ENCODE measurements at places on chromosomes 5 and 9.

GRCh38 chr5:98783051-98783649, 9.7 kb downstream of the RGMB start:
- no peak for DNase-seq

DNA sequence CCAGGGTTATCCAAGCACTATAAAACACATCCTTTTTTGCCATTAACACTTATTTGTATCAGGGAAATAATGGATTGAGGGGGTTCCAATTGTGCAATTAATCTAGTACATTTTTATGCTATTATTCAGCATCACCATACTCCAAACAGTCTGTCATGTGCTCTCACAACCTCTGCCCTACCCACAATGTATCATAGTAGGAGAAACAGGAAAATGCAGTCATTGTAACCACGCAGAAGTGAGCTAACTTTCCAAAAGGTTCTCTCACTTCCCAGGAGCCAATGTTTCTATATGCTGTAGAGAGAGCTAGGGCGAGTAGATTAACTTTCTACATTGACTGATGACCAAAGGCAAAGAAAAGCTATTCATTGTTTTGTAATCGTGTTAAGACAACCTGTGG, 29.8 kb downstream of the DAB2 start:
- DNase-seq = no peak

DNA sequence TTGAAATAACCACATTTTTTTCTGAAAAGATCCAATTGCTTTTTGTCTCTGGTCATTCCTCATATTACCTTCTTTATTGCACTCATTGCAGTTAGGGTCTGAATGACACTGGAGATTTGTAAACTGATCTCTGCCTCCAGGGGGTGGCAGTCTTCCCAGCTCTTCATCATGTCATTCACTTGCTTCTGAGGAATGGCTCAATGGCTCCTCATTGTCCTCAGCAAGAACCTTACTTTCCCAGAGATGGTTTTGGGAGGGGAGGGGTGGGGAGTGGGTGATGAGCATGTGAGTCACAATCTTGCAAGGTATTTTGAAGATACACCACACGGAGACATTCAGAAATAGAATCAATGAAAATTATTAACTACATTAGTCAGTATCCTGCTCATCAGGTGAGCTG, 159.8 kb upstream of the GAS1 start:
- no peak for DNase-seq

- peak; percentile 46 for DNase-seq
These were observed 17.6 kb downstream of the P4HA2 start for GRCh38 chr5:132209901-132210545.

GRCh38 chr5:166188501-166189325, 2102.7 kb upstream of the WWC1 start:
- no peak for DNase-seq

DNA sequence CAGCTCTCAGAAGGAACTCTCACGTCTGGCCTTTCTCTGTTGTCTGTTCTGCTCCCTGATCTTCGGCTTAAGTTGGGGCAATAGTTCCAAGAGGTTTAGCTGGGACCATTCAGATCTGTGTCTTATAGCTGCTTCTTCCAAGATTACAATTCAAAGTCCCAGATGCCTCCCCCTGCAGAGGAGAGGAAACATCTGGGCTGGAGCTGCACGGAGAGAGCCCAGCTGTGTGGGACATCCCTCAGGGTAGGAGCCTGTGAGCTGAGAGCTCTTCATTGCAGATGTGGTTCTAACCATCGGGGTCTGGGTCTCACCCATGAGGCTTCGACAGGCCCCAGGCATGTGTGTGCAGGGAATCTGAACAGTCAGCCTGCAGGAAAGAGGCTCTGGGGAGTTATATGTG, 9.0 kb upstream of the PHF19 start:
- no peak for DNase-seq

DNA sequence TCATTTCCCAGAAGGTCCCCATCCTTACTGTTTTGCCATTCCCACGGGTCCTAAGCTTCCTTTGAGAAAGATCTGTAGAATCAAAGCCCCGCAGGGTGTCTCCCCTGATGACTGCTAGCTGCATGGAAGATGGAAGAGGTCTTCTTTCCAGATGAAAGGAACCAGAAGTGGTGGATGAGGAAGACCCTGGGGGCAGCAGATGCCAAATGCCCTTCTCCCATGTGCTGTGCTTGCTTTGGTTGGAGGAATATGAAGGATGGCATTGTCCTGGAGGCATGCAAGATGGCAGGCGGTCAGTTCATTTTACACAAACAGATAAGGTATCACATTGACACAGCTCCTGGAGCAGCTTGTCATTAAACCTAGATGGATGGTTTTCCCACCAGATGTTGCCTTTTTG, 25.8 kb upstream of the CER1 start:
- no peak for DNase-seq

GRCh38 chr5:120452471-120452870, 11.6 kb upstream of the PRR16 start:
- DNase-seq = no peak

DNA sequence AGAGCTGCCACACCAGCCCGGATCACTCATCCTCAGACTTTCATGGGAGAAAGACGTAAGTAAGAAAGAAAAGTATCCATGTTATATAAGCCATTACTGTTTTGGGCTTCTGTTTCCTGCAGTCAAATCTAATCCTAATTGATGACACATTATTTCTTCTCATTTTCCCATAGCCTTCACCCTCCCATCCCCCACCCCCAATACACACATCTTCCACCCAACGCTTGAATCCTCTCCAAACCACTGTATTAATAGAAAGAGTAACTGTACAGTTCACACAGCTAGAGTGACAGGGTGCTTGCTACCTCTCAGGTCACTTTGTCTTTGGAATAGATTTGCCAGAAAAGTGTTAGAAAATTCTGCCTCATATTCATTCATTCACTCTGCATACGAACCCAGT, 69.3 kb upstream of the IL17B start:
- no peak for DNase-seq

- no peak for DNase-seq
These were observed 29.8 kb downstream of the TDRD7 start for GRCh38 chr9:97441729-97442128.

- no peak for DNase-seq
These were observed 1.5 kb upstream of the TTC39B start for GRCh38 chr9:15308511-15308910.

DNA sequence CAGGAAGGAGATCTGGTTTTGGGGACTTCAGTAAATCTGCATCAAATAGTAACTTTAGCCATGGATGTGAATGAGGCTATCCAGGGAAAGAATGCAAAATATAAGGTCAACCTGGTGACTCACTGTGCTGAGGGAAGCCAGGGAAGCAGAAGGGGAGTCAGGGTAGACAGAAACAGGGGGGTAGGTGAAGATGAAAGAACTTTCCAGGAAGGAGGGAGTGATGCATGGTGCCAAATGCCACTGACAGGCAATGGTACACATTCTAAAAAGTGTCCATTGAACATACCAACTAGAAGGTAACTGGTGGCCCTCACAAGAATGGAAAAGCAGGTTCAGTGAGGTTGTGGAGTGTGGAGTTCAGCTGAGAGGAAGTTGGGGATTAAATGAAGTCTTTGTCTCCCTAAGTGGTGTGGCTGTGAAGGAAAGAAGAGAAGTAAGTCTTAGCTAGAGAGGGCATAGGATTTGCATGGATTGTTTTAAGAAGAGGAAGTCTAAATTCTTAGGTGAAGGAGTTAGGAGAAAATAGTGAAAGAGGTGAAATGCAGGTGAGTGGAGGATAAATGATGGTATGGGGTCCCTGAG, 35.5 kb downstream of the PALM2AKAP2 start:
- DNase-seq = no peak

- no peak for DNase-seq
These were observed 524.7 kb downstream of the SPATA31D1 start for GRCh38 chr9:82513242-82513751.

DNA sequence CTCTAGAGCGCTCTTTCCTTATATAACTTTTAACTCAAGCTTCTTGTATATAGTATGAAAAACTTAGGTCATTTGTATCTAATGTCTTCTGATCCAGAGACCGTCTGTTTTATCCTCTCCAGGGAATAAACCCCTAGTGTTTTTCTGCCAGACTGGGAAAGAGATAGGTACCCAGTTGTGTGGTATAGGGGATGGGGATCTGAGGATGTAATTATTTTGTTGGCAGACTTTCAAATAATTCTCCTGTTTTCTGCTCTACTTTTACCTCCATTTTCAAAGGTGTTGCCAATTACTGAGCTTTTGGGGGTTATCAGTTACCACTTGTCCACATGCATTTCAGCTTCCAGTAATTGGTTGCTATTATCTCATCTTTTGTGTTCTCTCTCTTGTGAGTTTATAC, 17.9 kb downstream of the CCDC171 start:
- no peak for DNase-seq

GRCh38 chr9:37119360-37119759, 1.0 kb upstream of the ZCCHC7 start:
- no peak for DNase-seq

DNA sequence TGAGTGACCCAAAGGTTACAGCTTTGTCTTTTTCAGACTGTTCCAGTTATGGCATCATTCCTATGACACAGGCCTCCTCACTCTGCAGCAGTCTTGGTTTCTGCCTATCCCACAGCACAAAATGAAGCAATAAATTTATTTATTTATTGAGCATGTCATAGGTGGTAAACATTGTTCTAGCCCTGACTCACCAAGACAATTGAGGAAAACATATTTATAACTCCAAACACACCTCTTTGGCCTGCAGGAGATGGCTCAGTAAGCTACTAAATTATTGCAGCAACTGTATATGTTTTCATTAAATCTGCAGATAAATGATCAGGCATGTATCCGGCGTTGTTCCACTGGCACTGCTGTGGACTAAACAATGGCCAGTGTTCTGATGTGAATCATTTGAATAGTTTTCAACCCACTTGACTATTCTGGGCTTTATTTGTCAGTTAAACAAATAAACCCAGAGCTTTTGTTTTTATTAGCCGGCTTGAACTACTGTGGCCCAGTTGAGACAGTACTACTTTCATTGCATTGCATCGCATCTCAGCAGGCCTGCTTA, 83.2 kb downstream of the FOXD1 start:
- no peak for DNase-seq

DNA sequence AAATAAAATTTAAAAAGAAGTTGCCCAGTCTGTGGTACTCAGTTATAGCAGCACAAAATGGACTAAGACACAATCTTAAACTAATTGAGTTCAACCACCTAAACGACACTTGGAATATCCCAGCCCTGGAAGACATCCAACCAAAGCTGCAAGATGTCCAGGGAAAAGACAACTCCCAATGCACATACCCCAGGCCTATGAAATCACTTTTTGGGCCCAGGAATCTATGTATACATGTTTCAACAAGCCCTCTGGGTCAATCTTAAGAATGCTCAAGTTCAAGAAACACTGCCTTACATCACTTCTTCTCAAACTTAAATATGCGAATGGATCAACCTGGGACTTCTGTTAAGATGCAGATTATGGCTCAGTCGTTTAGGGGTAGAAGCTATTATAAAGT, 148.6 kb downstream of the ELAVL2 start:
- DNase-seq = no peak

DNA sequence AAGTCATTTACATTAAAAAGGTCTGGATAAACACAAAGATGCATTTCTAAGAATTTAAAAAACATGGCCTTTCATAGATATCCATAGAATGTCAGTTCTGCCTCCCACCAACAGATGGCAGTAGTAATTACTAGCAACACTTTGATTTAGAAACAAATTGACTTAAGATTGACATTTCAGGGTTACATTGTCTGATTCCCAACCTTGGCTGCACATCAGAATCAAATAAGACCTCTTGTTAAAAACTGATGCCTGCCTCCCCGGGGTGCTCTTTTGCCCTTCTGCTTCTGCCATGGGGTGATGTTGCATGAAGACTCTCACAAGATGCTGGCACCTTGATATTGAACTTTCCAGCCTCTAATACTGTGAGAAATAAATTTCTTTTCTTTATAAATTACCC, 146.2 kb upstream of the GPR151 start:
- DNase-seq = no peak

DNA sequence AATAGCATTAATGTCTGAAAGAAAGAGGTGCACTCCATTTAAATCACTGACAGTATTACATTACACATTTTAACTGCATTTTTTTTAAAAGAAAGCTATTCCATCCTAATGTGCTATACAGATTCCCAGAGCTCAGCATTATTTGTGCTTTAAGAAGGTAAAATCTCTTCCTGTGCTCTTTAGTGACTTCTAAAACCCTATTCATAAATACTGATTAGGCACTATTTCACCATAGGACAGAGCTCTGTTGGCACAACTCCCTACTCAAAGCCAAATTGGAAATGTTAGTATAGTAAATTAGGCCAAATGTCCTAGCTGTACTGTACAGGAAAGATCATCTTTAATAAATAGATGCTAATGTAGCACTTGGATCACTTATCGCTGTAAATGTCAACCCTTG, 262.5 kb downstream of the TUSC1 start:
- DNase-seq = no peak

GRCh38 chr5:95557841-95558240, 2.9 kb downstream of the ARSK start:
- DNase-seq = no peak

GRCh38 chr5:407051-407450, 35.9 kb upstream of the EXOC3 start:
- DNase-seq = no peak

DNA sequence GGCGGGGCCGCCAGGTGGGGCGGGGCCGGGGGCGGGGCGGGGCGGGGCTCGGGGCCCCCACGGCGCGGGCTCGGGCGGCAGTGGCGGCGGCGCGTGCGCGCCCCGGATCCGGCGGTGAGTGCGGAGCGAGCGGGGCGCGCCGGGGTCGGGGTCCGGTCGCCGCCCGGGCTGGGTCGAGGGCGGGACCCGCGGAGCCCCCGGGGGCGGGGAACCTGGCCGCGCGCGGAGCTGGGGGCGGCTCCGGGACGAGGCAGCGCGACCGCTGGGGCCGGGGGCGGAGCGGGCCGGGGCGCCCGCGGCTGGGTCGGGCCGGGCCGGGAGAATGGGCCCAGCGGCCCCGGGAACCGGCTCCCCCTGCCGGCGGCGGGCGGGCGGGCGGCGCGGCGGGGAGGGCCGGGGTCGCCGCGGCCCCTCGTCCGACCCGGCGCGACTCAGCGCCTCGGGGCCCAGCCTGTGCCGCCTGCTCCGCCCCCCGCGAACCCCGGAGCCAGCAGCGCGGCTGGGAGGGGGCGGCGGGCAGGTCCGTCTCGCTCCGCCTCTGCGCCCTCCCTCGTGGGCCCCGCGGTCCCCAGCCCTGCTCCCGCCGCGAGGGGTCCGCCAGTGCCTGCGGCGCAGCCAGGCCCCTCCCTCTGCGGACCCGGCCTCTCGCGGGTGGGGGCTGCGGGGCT, 3.1 kb downstream of the EGFL7 start:
- DNase-seq = no peak

- DNase-seq = no peak
These were observed 960 bp upstream of the GFRA3 start for GRCh38 chr5:138275379-138275782.

GRCh38 chr5:65268525-65268924, 213.2 kb downstream of the ADAMTS6 start:
- DNase-seq = no peak
